ENCODE measurements at places on chromosomes 2 and 18. TPM values are rescaled to one million over a fixed set of nuclear protein-coding genes. Genes with fewer than 3 reads are reported as not detected.

GRCh38 chr2:125033871-125034270 lies 1008.8 kb downstream of the CNTNAP5 start:
- no peaks in the 10 kb centered on the region for H3K27me3 ChIP-seq
- DNase-seq: no peak
- no peak overlapping the region for H3K27ac ChIP-seq
- H3K36me3 ChIP-seq: no peaks in the 10 kb centered on the region
- H3K4me1 ChIP-seq: no peaks in the 10 kb centered on the region

- no peak overlapping the region for H3K4me3 ChIP-seq
- H3K36me3 ChIP-seq: no peaks in the 10 kb centered on the region
- DNase-seq: no peak
- H3K4me1 ChIP-seq: peaks cover 39% of the 10 kb centered on the region
- H3K27me3 ChIP-seq: no peaks in the 10 kb centered on the region
- H3K27ac ChIP-seq: no peak overlapping the region
These were observed 23.8 kb upstream of the PTMA start for GRCh38 chr2:231684314-231685223.

DNA sequence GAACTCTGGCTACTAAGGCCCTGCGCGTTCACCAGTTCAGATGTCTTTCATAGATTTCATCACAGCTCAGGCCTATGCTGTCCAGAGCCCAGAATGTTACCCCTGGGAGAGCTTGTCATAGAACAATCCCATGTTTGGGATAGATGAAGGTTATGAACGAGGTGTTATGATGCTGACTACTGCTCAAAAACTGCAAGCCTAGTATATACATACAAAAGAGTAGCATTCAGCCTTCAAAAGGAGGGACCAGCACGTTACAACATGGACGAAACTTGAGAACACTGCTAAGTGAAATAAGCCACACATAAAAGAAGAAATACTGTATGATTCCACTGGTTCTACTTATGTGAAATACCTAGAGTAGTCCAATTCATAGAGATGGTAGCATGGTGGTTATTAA lies 401.9 kb downstream of the NBAS start:
- no peak overlapping the region for H3K27ac ChIP-seq
- DNase-seq: no peak
- H3K36me3 ChIP-seq: no peaks in the 10 kb centered on the region

DNA sequence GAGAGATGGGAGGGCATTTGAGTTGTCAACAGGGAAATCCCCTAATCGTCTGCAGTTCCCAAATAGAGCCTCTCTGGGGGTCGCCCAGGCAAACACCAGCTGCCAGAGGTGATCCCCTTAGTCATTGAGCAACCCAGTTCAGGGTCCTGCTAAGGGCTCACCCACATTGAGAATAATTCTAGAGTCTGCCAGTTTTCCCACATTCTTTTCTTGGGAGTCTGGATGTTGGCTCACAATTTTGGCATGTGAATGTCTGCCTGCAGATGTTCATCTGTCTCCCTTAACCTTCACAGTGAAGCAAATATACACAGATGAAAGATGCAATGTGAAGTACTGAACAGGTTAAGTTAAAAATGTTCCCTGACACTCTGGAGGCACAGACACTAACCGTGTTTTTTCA lies 11.4 kb upstream of the SMIM21 start:
- no peak overlapping the region for H3K27ac ChIP-seq
- peaks cover 19% of the 10 kb centered on the region for H3K27me3 ChIP-seq
- H3K4me1 ChIP-seq: no peaks in the 10 kb centered on the region
- DNase-seq: no peak
- no peak overlapping the region for H3K4me3 ChIP-seq

- H3K4me1 ChIP-seq: no peaks in the 10 kb centered on the region
- H3K4me3 ChIP-seq: no peak overlapping the region
- H3K36me3 ChIP-seq: no peaks in the 10 kb centered on the region
- no peak overlapping the region for H3K27ac ChIP-seq
- DNase-seq: no peak
- no peaks in the 10 kb centered on the region for H3K27me3 ChIP-seq
These were observed 256.6 kb upstream of the ID2 start for GRCh38 chr2:8424997-8425900.

GRCh38 chr2:20212871-20213503 lies 11.9 kb downstream of the SDC1 start:
- H3K4me3 ChIP-seq: peak overlapping the region; percentile 29
- no peaks in the 10 kb centered on the region for H3K27me3 ChIP-seq
- H3K27ac ChIP-seq: peak overlapping the region; percentile 92

- no peak overlapping the region for H3K27ac ChIP-seq
- H3K27me3 ChIP-seq: no peaks in the 10 kb centered on the region
- H3K36me3 ChIP-seq: no peaks in the 10 kb centered on the region
- no peak overlapping the region for H3K4me3 ChIP-seq
These were observed 10.6 kb downstream of the CFAP210 start for GRCh38 chr2:169683425-169684134.

GRCh38 chr2:172698041-172698863 lies 37.4 kb upstream of the RAPGEF4 start:
- H3K27me3 ChIP-seq: no peaks in the 10 kb centered on the region
- DNase-seq: no peak
- H3K27ac ChIP-seq: no peak overlapping the region
- peaks cover 47% of the 10 kb centered on the region for H3K4me1 ChIP-seq
- H3K4me3 ChIP-seq: no peak overlapping the region
- no peaks in the 10 kb centered on the region for H3K36me3 ChIP-seq

GRCh38 chr2:102141970-102142828 lies at the start of gene IL1R1:
TSS of gene IL1R1 (plus strand) at chr2:102142746. CDS start at chr2:102157725, 14,979 bp downstream.
- H3K4me3 ChIP-seq: peak within 1 kb of the TSS; percentile 74
- no peaks in the 10 kb centered on the region for H3K27me3 ChIP-seq
- H3K27ac ChIP-seq: peak within 1 kb of the TSS; percentile 94
- peaks cover 24% of the 10 kb centered on the region for H3K36me3 ChIP-seq
- no peak for DNase-seq
- no peaks in the 10 kb centered on the region for H3K4me1 ChIP-seq

ZSWIM2 gene
- total RNA-seq: not detected

DNA sequence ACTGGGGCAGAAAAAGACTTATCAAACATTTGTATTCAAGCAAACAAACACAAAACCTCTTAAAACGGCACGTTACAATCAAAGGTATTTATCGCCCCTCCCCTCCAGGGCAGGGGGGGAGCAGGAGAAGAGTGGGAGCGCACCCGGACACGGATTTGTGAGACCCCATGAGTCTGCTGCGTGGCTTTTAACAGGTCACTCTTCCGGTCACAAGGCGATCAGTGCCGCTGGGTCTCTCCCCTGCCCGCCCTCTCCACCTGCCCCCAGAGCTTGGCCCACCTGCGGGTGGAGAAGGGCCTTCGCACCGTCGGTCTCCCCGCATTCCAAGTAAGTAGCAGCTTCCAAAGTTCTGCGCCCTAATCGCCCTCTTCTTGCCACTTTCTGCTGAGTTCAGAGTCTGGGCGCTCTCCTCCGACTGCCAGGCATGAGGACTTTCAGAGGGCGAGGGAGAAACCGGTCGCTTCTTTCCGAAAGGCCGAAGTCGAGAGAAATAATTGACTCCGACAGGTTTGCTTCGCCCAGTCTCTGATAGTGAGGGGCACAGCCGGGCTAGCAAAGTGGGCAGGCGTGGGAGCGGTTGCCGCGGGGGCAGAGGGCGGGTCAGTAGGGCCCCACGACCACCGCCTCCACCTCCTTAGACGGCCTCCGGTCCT lies 800 bp downstream of the RPRM start:
- no peak overlapping the region for H3K27ac ChIP-seq
- DNase-seq: no peak
- peak overlapping the region; percentile 46 for H3K4me3 ChIP-seq
- peaks cover 32% of the 10 kb centered on the region for H3K4me1 ChIP-seq
- H3K36me3 ChIP-seq: no peaks in the 10 kb centered on the region

UGT1A4 gene
- 7.4 TPM for total RNA-seq

GRCh38 chr18:50159654-50160046 lies 35.3 kb downstream of the MYO5B start:
- H3K4me3 ChIP-seq: no peak overlapping the region
- peaks cover 64% of the 10 kb centered on the region for H3K4me1 ChIP-seq
- no peaks in the 10 kb centered on the region for H3K36me3 ChIP-seq
- H3K27ac ChIP-seq: peak overlapping the region; percentile 43

- H3K27ac ChIP-seq: no peak overlapping the region
- no peak overlapping the region for H3K4me3 ChIP-seq
- no peaks in the 10 kb centered on the region for H3K36me3 ChIP-seq
- no peak for DNase-seq
These were observed 19.1 kb downstream of the MSH2 start for GRCh38 chr2:47422016-47422415.

GRCh38 chr2:237221443-237221842 lies 135.8 kb downstream of the COPS8 start:
- DNase-seq: no peak
- no peaks in the 10 kb centered on the region for H3K27me3 ChIP-seq
- no peaks in the 10 kb centered on the region for H3K36me3 ChIP-seq
- no peak overlapping the region for H3K4me3 ChIP-seq
- H3K4me1 ChIP-seq: peaks cover 20% of the 10 kb centered on the region

CCDC102B gene
- 0.27 TPM for total RNA-seq

GRCh38 chr18:11268741-11269233 lies 119.4 kb upstream of the PIEZO2 start:
- no peaks in the 10 kb centered on the region for H3K36me3 ChIP-seq
- no peak overlapping the region for H3K4me3 ChIP-seq
- DNase-seq: no peak
- no peak overlapping the region for H3K27ac ChIP-seq
- H3K4me1 ChIP-seq: no peaks in the 10 kb centered on the region

DNAJC5G gene
- not detected for total RNA-seq

DNA sequence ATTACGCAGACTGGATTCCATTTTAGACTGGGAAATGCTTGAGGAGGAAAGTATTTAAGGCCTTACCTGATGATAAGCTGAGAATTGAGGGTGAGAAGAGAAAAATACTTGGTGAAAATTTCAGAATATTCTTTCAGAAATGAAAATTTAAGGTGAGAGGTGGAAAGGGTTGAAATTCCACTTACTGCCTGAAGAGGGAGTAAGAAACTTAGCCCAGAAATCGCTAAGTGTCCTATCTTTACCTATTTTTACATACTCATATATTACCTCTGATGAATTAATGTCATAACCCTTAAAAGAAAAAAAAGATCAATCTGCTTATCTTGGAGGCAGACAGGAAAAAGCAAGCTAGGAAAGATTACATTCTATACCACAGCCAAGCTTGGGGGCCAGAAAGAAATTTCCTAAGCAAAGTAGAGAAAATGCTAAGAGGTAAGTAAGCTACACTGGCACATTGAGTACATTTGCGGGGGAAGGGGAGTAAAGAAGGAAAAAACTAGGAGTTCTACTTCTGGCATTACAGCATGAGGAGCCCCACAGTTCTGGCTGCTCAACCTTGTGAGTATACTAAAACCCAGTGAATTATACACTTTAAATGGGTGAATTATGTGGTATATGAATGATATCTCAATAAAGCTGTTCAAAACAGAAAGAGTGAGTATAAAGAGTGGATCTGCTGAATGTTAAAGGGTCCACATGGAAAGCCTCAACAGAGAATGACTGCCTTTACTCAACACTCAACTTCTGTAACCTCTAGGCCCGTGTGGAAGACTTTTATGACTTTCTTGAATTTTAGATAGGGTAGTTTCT lies 33.8 kb downstream of the SMC6 start:
- H3K27me3 ChIP-seq: no peaks in the 10 kb centered on the region
- H3K4me3 ChIP-seq: no peak overlapping the region
- no peak overlapping the region for H3K27ac ChIP-seq
- H3K4me1 ChIP-seq: no peaks in the 10 kb centered on the region

- DNase-seq: no peak
- no peaks in the 10 kb centered on the region for H3K27me3 ChIP-seq
- H3K27ac ChIP-seq: peak overlapping the region; percentile 78
- peak overlapping the region; percentile 50 for H3K4me3 ChIP-seq
- no peaks in the 10 kb centered on the region for H3K36me3 ChIP-seq
These were observed 18.6 kb upstream of the NCL start for GRCh38 chr2:231482806-231483391.

- DNase-seq: no peak
- H3K27me3 ChIP-seq: no peaks in the 10 kb centered on the region
- H3K36me3 ChIP-seq: no peaks in the 10 kb centered on the region
- no peak overlapping the region for H3K27ac ChIP-seq
- no peak overlapping the region for H3K4me3 ChIP-seq
These were observed 99.4 kb downstream of the SLC39A10 start for GRCh38 chr2:195756218-195756942.

DNA sequence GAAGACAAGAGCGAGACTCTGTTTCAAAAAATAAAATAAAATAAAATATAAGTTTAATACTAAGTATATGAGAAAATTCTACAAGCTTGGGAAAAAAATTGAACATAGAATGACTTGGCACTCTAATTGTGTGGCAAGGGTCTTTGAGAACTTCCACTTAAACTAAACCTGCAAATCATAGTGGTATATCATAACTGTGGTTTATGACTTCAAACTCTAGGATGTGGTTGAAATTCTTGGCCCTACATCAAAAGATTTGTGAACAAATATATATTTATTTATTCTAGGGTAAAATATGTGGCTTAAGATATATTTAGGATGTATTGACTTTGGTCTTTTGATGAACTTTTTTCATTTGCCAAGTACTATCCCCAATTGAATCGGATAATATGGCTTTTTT lies 3.1 kb upstream of the FAM171B start:
- H3K4me3 ChIP-seq: no peak overlapping the region
- no peak overlapping the region for H3K27ac ChIP-seq
- H3K4me1 ChIP-seq: peaks cover 4% of the 10 kb centered on the region
- H3K27me3 ChIP-seq: peaks cover 4% of the 10 kb centered on the region

DNA sequence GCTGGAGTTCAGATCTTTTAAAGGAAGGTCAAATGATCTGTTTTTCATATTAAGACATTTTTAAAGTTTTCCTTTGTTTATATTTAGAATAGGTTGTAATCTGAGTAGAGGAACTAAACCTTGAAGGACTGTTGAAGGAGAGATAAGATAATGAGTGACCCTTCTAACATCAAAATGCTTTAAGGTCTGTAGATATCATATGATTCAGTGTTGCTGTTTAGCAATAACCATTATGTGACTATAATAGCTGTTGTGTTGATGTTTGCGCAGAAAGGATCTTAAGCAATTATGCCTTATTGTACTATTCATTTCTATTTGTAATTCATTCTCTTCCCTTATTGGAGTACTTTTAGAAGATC lies 60.0 kb downstream of the SLC16A14 start:
- H3K27me3 ChIP-seq: no peaks in the 10 kb centered on the region
- DNase-seq: no peak
- H3K4me3 ChIP-seq: no peak overlapping the region
- no peak overlapping the region for H3K27ac ChIP-seq
- H3K36me3 ChIP-seq: no peaks in the 10 kb centered on the region

GRCh38 chr18:62842898-62843297 lies 127.6 kb downstream of the PHLPP1 start:
- H3K4me3 ChIP-seq: no peak overlapping the region
- H3K27ac ChIP-seq: no peak overlapping the region
- DNase-seq: no peak
- no peaks in the 10 kb centered on the region for H3K27me3 ChIP-seq

- H3K27ac ChIP-seq: no peak overlapping the region
- DNase-seq: no peak
- no peaks in the 10 kb centered on the region for H3K36me3 ChIP-seq
- no peaks in the 10 kb centered on the region for H3K4me1 ChIP-seq
- H3K4me3 ChIP-seq: no peak overlapping the region
- no peaks in the 10 kb centered on the region for H3K27me3 ChIP-seq
These were observed 29.1 kb downstream of the ZEB2 start for GRCh38 chr2:144490857-144491256.
